Smooth muscle cell of the pulmonary artery (primary cell): ENCODE measurements at places on chromosomes 7 and 10. TPM values are rescaled to one million over a fixed set of nuclear protein-coding genes. Genes with fewer than 3 reads are reported as not detected.

PNLIPRP2 gene
- not detected in 2 replicates for total RNA-seq

GNG11 gene
- total RNA-seq = 8.5 and 28.0 TPM in 2 replicates

CNTNAP2 gene
- total RNA-seq = under 0.01 TPM in 1 of 2 replicates, not detected in the other

THSD7A gene
- 0.13 and 0.17 TPM in 2 replicates for total RNA-seq

PTF1A gene
- total RNA-seq = not detected in 2 replicates

GSAP gene
- total RNA-seq = 4.2 and 5.0 TPM in 2 replicates

AQP1 gene
- total RNA-seq = 71.5 and 335 TPM in 2 replicates

YKT6 gene
- 99.3 and 123 TPM in 2 replicates for total RNA-seq

TYW1 gene
- 15.1 and 16.2 TPM in 2 replicates for total RNA-seq

WNT8B gene
- not detected in 2 replicates for total RNA-seq

ZNF511 gene
- total RNA-seq = 16.1 and 17.1 TPM in 2 replicates

ATOH7 gene
- total RNA-seq = 0.07 TPM in 1 of 2 replicates, not detected in the other

CDH23 gene
- 0.07 and 0.13 TPM in 2 replicates for total RNA-seq
